Type B pancreatic cell (in vitro differentiated cells): ENCODE measurements at places on chromosomes 6 and 20. TPM values are rescaled to one million over a fixed set of nuclear protein-coding genes. Genes with fewer than 3 reads are reported as not detected.

COL11A2 gene
- 1.3 and 11.9 TPM in 2 replicates for total RNA-seq

HSPA12B gene
- 0.10 and 5.2 TPM in 2 replicates for total RNA-seq

BPIFA1 gene
- 0.69 and 0.97 TPM in 2 replicates for total RNA-seq

SLC9A8 gene
- total RNA-seq, result 8.6 and 9.4 TPM in 2 replicates

FAM217A gene
- total RNA-seq, result not detected in 2 replicates

SEL1L2 gene
- total RNA-seq, result not detected in 2 replicates

COL21A1 gene
- 12.2 and 12.8 TPM in 2 replicates for total RNA-seq

DNA sequence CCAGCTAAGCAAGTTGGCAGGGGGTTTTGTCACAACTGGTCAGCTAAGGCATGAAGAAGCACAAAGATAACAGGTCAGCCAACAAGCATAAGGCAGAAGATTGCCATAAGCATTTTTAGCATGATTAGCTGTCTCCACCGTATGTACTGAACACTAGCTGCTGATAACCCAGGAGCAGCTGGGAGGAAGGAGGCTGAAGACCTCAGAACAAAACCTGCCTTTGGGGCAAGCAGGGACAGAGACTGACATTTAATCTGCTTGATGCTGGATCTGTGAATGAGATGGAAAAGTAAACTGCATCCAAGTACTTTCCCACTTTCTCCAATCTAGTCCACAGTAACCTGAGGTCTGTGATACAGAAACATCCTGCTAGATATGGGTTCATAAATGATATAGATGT lies 353.0 kb upstream of the MAP3K7 start:
- no peak for DNase-seq

- DNase-seq, result no peak
Measured at GRCh38 chr20:4457566-4458543, 263.9 kb upstream of the PRND start.

DNA sequence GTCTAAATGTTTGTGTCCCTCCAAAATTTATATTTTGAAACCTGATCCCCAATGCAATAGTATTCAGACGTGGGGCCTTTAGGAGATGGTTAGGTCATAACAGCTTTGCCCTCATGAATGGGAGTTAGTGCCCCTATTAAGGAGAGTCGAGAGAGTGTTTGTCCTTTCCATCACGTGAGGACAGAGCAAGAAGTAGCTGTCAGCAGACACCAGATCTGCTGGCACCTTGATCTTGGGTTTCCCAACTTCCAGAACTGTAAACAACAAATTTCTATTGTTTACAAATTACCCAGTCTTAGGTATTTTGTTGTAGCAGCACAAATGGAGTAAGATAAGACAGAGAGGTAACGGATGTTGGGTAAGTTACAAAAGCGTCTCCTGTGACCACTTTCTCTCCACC lies 46.6 kb downstream of the FAM50B start:
- no peak for DNase-seq

- no peak for DNase-seq
Measured at GRCh38 chr6:73732845-73733675, 37.1 kb downstream of the CD109 start.

DNA sequence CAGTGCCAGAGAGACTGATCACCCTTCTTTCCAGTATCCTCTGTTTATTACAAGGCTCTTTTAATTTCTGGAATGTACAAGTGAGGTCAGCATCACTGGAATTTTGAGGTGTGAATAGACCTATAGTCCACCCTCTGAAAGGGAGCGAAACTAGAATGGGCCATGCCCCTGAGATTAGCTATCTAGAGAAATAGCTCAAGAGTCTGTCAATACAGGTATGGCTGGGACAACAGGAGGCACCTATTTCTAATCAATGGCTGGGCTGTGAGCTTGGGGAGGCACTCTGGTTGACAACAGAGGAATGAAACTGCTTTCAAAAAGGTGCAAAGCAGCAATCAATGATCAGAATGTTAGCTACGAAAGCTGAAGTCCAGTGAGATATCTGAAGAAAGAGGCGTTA lies 17.3 kb upstream of the CITED2 start:
- DNase-seq, result no peak

DNA sequence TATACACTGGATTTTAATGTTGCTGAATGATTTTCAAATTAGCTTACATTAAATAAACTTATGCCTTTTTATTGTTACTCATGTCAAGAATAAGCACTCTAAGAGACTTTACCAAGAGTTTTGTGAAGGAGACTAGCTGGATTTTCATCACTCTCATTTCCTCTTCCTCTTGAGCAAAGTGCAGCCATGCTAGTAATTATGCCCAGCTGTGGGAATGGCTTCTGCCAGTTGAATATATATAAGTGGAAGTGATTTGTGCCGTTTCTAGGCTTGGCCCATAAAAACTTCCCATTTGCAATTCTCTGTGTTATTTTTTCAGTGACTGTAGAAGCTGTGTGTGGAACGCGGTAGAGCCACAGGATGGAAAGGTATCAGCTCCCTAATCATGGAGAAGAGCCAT lies 255.8 kb downstream of the HDGFL1 start:
- DNase-seq, result no peak

DNA sequence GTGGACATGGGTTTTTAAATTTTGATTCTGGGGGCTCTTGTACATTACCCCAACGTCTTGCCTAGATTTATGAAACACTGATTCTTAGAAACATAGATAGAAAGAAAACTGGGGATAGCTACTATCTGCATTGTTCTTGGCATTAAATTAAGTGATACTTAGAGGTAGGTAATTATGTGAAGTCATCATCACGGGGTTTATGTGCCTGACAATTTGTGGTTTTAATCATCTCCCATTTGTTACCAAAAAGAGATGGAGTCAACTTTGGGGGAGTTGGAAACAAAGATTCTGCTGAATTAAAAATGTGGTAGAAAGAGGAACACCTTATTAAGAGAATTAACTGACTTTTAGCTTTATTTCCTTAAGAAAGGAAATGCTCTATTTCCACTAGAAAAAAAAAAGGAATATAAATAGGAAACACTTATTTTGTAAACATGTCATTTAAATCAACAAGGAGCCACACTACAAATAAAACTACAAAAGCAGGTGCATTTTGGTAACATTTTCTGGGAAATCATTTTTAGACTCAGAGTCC lies 5.6 kb downstream of the TNFAIP3 start:
- DNase-seq, result no peak

DNA sequence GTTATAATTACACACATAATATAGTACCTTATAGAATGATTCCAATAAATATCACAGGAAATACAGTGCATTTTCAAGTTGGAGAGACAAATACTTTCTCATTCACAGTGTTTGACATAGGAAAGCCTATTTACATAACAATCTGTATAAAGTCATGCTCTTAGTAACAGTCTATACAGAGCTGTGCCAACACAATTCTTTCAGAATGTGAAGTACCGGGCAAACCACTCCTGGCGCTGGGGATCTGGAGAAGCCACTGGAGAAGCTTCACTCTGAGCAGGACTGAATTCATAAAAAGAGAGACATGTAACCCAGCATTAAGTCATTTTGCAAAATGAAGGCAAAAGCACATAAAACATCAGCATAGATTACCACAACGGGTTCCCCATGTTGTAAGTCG lies 24.9 kb upstream of the MCM9 start:
- DNase-seq, result no peak

GRCh38 chr20:48242623-48243022 lies 457.3 kb upstream of the SULF2 start:
- DNase-seq, result no peak

DNA sequence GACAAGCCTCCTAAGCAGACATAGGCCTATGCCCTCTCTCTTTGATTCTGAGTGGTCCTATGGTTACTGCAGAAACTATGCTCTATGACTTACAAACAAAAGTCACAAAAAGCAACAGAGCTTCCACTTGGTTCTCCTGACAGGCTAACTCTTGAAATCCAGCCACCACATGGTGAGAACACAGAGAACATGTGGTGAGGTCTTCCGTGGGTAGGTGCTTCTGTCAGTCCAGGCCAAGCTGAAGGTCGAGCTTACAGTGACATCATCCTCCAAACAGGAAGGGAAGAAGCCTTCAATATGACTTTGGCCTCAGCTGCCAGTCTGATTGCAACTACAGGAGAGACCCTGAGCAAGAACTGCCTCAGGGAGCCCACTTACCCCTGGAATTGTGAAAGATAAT lies 265.5 kb downstream of the TBX18 start:
- DNase-seq, result no peak

GRCh38 chr6:45192556-45192955 lies 135.6 kb upstream of the RUNX2 start:
- DNase-seq, result no peak

- no peak for DNase-seq
Measured at GRCh38 chr6:80605165-80605989, 498.9 kb downstream of the BCKDHB start.

DNA sequence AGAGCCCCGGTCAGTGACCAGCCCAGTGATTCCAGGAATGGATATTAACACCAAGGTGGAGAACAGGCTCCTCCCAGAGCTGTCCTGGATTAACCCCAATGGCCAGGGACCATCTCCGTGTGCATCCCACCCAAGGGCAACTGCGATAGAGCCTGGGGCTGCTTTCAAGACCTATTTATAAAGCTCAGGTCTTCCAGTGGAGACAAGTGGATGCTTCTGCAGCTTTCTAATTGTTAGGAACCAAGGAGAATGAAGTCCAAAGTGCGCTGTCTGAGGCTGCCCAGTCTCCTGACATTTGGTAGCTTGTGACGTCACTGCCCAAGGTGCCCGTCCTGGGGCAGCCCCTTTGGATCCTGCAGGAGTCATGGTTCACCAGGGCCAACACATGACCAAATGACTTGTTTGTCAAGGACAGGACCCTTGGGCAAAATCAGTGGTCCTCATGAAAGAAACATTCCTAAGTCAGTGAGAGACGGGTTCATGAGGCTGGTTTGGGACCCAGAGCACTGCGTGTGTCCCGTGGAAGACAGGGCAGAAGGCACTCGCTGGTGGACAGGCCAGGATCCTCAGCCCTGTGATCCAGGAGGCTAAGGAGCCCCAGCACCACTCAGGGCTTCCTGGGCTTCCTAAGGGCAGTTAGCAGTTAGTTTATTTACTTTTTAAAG lies 174.9 kb downstream of the ANKRD60 start:
- DNase-seq, result peak; percentile 40

- DNase-seq, result no peak
Measured at GRCh38 chr6:145031962-145032361, 703.4 kb downstream of the EPM2A start.

DNA sequence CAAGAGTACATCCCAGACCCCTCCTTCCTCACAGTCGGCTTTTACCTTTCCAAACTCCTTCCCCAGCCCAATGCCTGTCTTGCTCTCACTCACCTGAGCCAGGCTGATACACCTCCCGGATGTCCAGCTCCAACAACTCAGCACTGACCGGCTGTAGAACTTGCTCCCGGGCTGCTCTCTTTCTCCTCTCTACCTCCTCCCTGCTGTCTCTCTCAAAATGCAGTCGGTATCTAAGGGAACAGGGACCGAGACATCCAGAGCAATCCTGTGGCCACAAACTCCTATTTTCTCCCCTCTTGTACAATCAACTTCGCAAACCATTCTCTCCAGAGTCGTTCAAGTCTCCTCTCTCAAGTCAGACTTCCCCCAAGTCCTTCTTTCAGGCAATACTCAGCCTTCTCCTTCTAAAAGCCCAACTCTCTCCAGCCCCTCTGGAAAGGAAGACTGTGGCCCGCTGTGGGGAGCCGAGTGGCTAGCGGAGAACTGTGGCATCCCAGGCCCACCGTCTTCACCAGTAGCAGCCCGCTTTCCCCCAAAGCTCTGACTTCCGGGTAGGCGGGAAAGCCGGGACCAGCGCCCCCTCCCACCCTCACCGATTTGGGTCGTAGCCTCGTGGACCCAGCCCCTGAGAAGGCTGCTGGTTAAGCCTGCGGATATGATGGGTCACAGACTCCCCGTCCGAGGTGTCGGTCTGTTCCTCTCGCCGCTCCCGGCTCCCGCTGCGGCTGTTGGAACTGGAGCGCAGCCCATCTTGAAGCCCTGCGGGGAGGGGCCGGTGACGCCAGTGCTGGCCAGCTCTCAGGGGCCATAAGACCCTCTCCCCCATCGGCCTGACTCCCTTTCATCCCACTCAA lies 1.1 kb downstream of the GNL1 start:
- DNase-seq, result no peak

- no peak for DNase-seq
Measured at GRCh38 chr20:54846948-54847347, 371.6 kb downstream of the DOK5 start.

DNA sequence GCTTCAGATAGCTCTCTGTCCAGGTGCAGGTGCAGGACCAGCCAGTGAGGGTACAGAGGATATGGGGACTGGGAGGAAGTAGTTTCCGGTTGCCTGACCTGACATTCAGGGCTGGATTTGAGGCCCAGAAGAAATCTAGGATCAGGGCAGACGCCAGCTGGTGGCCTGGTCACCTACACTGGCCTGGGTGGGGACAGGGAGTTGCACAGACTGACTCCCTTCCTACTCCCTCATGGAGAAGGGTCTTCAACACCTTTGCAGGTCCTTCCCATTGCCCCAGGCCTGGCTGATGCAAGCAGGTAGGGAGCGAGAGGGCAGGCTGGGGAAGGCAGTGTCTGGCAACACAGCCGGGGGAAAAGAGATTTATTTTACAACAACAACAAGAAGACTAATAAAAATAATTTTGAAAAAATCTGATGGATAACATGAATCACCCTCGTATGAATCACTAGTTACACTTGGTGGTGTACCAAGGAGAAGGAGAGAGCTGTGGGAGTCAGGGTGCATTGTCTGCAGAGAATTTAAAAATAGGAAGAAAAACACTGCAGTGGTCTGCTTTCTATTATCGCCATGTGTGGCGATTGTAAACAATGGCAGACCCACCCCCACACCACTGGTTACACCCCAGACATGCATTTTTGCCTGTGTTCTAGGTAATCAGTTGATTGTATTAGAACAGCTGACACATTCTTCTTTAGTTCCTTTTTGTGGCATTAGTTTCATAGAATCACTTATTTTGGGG lies 62.3 kb upstream of the SNX9 start:
- no peak for DNase-seq

DNA sequence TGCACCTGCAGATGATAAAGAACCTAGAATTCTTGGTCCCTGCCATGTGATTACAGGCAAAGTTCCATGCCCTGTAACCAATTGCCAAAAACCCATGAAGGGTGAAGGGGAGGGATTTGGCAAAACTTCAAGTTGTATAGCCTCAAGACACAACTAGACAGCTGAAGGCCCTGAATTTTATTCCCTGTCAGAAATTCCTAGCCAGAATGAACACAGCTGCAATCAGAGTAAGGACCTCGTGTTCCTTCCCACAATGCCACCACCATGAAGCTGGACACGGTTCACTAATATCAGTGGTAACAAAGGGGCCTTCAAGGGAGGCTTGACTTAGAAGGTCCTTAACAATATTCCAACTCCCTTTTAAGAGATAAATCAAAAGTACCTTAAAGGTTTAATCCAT lies 22.5 kb upstream of the IRAK1BP1 start:
- DNase-seq, result no peak

GRCh38 chr6:34150766-34151165 lies 4.9 kb upstream of the GRM4 start:
- DNase-seq, result no peak

GRCh38 chr20:51174536-51174935 lies 151.6 kb upstream of the KCNG1 start:
- DNase-seq, result no peak
